Right cardiac atrium (tissue), 5 donors: ENCODE measurements at places on chromosomes 3 and 15. TPM values are rescaled to one million over a fixed set of nuclear protein-coding genes. Genes with fewer than 3 reads are reported as not detected.

DNA sequence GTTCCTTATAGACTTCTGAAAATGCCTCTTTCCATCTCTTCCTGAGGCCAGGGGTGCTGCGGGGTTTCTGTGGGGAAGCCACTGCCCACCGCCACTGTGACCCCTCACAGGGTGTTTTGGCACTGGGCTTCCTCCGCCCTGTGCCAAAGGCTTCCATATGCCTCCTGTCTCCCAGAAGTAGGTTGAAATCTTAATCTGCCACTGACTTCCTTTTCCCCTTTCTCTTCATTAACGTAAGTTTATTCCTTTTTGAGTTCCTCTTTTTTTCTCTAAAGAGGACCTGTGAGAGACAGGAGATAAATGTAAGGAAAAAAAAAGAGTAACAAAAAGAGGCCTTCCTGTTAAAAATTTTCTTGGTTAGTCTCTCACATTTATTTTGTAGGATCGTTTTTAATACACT lies 220.5 kb downstream of the CTNNB1 start:
- no peak for DNase-seq

GRCh38 chr3:65734792-65735191 lies 303.9 kb downstream of the MAGI1 start:
- no peak for DNase-seq

- DNase-seq: no peak
These were observed 7.5 kb downstream of the SOX2 start for GRCh38 chr3:181718987-181719911.

Gene GABRR3
- not detected for total RNA-seq

Gene CCNDBP1
- total RNA-seq: 55.6 TPM

GRCh38 chr15:67241132-67241855 lies 13.2 kb downstream of the AAGAB start:
- no peak for DNase-seq

GRCh38 chr3:155548195-155548594 lies 196.7 kb downstream of the PLCH1 start:
- DNase-seq: no peak

- no peak for DNase-seq
These were observed 32.9 kb downstream of the IGDCC3 start for GRCh38 chr15:65344914-65345275.

- DNase-seq: no peak
These were observed 23.2 kb downstream of the DCP1A start for GRCh38 chr3:53324105-53324504.

Gene REC114
- total RNA-seq: 3.4 TPM

DNA sequence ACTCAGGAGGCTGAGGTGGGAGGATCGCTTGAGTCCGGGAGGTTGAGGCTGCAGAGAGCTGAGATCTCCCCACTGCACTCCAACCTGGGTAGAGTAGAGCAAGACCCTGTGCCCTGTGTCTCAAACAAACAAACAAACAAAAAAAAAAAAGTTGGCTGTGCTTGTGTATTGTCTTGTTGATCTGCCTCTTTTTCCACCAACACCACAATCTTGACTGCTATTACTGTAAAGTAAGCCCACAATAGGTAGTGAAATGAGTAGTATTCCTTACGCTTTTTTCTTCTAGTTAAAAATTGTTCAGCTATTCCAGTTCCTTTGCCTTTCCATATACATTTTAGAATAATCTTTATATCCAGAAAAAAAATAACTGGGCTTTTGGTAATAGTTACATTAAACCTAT lies 35.5 kb downstream of the PTH1R start:
- no peak for DNase-seq

GRCh38 chr15:85417276-85417675 lies 36.9 kb downstream of the AKAP13 start:
- DNase-seq: no peak

DNA sequence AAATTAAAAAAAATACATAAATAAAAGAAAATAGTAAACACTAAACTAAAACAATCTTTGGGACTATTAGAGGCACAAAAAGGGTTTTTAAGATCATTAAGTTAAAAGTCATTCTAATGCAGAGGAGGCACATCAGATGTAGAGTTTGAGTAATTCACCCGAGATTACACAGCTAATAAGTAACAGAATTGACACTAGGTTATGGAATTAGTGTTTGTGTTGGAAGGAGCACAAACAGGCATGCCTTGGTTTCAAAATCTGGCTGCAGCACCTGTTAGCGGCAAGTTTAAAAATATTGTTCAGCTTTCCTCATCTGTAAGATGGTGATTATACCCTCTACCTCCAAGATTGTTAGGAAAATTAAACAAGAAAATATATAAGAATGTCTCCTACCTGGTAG lies 39.0 kb downstream of the RASA2 start:
- DNase-seq: no peak

- no peak for DNase-seq
These were observed 650.6 kb downstream of the ZPLD1 start for GRCh38 chr3:103085465-103085864.

DNA sequence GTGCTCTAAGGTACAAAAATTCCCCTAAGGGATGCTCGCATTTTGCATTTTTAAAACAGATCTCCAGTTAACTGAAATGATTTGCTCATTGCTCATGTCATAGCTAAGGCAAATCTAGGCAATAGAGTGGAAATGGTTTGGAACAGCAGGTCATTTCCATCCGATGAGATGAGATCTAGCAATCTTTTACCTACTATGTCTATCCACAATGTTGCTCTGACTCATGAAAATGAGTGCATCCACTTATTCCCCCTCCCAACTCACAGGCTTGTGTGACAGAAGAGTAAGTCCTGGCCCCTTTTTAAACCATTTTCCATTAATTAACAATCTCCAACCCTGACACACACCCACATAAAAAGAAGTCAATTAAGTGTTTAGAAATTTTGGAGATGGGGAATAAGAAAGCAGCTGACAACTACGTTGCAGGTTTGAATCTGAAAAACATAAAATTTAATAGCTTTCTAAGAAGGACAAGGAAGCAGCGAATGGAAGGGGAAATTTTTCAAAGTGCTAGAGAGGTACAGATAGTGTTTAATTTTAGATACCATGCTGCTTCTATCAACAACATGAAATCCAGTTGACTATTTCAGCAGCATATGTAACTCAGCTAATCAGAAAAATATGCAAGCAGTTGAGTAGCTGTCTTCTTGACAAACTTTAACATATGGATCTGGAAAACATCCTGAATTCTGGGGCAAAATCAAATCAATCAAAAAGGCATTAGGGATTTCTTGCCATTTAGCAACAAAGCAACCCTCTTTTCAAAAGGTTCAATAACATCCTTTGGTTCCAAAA lies 112.0 kb downstream of the TMCO5A start:
- DNase-seq: no peak

DNA sequence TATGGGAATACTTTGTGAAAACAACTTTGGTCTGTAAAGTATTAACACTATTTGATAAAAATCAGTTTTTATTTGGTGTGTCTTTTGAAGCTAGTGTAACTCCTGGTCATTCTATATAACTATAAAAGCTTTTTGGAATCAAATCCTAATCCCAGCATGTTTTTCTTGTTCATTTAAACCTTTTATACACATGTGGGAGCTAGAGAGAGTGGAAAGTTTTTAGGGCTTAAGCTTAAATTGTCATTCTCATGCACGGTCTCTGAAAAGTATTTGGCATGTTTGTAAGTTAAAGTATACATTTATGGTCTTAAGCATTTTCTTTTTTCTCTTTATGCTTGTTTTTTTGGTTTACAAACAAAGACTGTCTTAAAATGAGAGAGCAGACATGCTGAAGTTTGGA lies 83.4 kb upstream of the RARB start:
- DNase-seq: no peak

- peak; percentile 84 for DNase-seq
These were observed 87.3 kb downstream of the SMAD6 start for GRCh38 chr15:66789029-66790025.

DNA sequence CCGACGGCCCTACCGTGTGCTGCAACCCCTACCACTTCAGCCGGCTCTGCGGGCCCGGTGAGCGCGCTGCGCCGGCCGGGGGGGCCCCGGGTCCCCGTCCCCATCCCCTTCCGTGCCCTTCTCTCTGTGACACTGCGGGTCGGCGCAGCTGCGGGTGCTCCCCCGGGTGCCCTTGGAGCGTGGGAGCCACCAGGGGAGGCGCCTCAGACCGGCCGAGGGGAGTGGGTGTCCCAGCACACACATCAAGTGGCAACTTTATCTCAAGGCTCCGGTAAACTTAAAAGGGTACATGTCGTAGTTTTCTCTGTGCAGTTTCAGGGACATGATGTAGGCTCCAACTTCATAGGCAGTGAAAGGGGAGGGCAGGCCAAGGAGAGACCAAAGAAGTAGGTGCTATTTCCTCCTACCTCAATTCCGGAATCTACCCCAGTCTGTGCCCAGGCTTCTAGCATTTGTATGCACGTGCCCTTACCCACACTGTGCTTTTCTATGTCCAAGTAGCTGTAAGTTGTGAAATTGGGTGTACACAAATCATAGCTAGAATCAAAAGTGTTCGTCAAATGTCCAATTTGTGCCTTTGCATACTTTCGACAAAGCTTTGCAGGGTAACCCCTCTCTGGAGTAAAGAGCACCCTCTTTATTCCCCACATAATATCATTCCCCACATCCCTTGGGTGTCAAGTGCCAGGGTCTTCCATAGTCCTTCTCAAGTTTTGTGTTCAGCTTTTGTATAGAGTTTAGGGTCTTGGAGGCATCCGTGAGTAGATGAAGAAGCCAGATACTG lies 2.2 kb downstream of the SMAD6 start:
- DNase-seq: no peak

DNA sequence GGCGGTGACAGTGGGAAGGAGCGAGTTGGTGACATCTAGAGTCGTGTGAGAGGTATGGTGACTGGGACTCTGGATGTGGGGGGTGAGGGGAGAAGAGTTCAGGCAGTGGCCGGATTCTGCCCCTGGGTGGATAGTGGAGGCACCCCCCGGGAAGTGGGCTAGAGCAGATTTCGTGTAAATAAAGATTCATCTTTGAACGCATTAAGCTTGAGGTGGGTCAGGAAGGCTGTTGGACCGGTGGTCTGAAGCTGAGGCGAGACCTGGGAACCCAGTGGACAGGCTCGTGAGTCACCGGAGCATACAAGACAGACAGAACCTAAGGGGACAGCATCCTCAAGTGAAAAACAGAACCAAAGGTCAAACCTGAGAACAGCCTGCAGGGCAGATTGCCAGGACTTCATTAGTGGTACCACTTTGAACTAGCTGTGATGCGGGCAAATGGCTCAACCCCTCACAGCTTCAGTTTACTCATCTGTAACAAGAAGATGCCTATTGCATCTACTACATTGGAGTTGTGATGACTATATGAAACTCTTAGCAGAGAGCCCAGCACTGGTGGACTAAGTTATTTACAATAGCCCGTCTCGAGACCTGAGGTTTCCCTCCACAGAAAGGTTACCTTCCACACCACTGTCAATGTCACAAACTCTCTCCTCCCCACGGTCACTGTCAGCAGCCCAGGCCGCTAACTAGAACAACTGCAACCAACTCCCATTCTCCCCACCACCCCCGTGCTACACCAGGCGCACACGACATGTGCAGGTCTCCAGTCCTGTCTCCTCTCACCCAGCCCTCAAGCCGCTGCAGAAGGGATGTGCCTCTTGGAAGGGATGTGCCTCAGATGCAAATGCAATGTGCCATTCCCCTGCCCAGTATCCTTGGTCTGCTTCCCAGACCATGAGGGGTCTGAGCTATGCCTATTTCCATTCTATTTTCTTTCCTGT lies 901 bp upstream of the CLN6 start:
- DNase-seq: peak; percentile 43
